ENCODE measurements at places on chromosomes 3 and 15.

GRCh38 chr3:23435318-23435717 lies 232.2 kb downstream of the UBE2E2 start:
- DNase-seq: no peak

DNA sequence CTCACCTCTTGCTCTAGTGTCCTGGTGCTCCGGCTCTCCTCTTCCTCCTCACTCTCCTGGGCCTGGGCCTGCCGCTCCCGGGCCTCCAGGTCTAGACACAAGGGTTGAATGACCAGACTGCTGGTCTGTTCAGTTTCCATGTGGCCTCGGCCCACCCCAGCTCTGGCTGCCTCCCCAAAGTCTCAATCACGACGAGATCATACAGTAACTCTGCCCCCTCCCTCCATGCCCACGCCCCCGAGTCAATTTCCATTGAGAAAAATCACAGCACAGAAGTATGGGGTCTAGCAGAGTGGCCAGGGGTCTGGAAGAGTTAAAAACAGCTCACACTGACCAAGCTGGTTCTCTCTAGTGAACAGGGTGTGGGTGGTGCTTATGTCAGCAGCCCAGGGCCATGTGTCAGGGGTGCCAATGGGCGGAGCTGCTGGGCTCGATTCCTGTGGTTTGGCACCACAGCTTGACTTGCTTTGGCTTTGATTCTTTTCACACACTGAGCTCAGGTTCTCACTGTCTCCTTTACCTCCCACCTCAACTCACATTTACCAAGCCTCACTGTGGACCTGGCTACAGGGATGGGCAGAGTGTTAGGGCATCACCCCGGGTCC lies 6.9 kb downstream of the C15orf62 start:
- no peak for DNase-seq

GRCh38 chr3:98360681-98361080 lies 7.0 kb downstream of the OR5K4 start:
- DNase-seq: no peak

- DNase-seq: no peak
Observed at GRCh38 chr3:148954981-148955380, 36.4 kb upstream of the GYG1 start.

DNA sequence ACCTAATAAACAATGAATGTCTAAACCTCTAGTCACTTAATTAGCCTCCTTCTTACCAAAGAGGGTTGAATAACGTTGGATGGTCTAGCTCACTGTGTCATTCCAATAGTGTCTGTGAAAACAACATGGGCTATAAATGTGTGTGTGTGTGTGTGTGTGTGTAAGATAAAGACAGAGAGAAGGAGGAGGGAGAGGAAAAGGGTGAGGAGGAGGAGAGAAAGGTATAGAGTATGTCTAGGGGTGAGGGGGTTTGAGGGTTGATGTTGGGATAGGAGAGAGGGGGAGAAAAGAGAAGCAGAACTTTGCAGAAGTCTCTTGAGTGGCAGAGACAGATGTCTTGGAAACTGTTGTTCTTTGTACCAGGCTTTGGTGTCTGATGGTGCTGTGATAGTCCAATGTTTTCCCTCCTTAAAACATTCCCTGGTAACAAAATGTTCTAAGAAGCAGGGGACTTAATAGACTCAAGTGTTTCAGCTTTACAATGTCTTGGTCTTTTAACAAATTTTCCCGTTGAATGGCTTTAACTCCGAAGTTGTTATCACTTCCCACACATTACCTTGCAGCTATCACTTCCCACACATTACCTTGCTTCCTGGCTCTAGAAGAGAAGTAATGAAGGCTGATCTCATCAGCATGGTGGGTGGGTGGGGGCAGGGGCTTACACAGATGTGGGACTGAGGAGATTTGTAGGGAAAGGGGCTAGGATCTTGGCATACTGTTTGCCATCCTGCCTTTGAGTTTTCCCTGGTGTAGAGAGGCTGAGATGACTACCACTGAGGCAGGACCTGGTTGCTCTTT lies 57.8 kb upstream of the ETV5 start:
- no peak for DNase-seq

- DNase-seq: no peak
Observed at GRCh38 chr3:182142928-182143327, 431.2 kb downstream of the SOX2 start.

DNA sequence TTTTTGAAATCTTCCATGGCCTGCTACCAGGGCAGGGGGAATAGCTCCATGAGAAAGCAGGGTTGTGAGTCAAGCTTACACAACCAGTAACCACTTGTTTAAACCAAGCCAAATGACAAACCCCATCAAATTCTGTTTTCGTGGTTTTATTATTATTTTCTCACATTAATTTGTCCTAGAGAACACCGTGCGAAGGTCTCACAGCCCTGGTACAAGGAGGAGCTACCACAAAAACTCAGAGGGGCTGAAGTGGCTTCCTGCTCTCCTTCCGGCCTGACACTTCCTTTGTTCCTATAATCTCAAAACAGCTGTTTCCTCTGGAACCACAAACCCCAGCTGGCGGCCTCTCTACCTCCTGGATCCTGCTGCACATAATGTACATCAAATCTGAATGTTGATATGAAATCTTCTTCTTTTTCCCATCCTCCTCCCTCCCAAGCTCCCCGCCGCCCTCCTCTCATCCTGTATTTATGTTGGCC lies 375.9 kb downstream of the MCTP2 start:
- no peak for DNase-seq

DNA sequence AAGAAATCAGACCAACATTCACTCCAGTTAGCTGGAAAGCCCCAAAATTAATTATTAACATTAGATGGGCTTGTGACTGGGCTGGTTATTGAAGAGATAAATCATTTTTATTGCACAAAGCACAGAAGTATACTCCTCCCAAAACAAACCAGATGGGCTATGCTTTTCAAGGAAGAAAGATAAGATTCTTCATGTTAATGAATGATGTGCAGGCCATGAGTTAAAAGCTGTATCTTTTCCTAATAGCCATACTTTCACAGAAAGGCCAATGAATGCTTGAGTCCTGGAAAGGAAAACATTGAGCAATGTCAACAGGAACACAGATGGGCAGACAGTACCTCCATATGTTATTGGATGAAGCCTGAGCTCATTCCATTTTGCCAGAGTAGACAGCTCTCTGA lies 55.4 kb downstream of the OCA2 start:
- DNase-seq: no peak

- DNase-seq: peak; percentile 4
Observed at GRCh38 chr3:126731044-126731443, 27.0 kb downstream of the CHCHD6 start.

- DNase-seq: no peak
Observed at GRCh38 chr3:6301626-6302025, 559.3 kb upstream of the GRM7 start.

DNA sequence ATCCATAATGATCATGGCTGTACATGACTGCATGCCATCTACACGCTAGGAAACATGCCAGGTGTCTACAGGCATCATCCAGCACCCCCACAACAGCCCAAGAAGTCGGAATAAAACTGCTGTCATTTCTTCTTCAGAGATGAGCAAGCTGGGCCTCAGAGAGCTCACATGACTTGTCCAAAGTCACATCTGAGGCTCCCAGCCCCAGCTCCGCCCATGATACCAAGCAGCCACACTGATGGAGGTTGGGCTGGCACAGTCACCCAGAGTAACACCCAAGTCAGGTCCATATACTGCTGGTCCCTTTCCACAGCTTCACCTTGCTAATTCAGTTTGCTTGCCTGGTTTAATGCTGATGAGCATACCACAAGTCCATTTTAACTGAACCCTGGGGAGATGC lies 116.6 kb downstream of the SEC22A start:
- DNase-seq: no peak

- DNase-seq: no peak
Observed at GRCh38 chr3:148202386-148202785, 495.3 kb upstream of the AGTR1 start.

DNA sequence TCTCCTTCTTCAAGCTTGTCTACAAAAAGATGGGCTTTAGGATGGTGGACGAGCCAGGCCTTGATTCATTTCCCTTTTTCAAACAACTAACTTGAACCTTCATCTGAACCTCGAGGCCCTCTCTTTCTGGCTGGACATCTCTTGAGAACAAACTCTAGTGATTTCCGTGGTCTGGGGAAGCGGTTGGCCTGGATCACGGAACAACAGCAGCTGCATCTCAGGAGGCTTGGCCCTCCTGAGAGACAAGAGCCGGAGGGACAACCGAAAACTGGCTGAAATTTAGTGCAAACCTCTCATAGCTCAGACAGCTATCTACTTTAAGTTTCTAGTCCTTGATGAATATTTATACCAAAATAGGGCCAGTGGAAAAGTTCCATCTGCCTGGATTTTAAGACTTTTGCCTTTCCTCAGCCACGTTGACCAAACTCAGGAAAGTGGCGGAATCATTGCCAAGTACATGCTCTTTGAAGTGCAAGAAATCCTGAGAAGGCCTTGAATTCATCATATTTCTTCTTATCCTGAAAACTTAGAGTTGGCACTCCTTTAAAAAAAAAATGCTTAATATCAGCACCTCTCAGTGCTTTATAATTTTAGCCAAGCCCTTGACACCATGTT lies 14.5 kb downstream of the LMCD1 start:
- DNase-seq: no peak

- DNase-seq: no peak
Observed at GRCh38 chr3:59069838-59070237, 20.0 kb upstream of the CFAP20DC start.

DNA sequence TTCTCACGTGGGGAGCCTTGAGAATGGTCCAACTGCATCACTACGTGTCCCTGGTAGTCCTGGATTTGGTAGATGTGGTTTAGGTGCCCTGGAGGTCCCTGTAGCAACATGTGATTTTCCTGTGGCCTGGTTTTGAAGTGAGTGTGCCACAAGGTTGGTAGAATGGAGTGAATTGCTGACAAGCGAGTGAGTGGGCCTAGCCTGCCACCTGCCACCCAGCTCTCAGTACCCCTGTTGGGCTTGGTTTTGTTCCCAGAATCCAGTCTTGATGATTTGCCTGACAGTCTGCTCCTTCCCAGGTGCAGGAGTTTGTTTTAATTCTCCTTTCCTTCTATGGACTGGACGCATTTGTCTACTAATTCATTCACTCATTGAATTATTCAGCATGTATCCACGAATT lies 19.4 kb downstream of the RPLP1 start:
- no peak for DNase-seq

DNA sequence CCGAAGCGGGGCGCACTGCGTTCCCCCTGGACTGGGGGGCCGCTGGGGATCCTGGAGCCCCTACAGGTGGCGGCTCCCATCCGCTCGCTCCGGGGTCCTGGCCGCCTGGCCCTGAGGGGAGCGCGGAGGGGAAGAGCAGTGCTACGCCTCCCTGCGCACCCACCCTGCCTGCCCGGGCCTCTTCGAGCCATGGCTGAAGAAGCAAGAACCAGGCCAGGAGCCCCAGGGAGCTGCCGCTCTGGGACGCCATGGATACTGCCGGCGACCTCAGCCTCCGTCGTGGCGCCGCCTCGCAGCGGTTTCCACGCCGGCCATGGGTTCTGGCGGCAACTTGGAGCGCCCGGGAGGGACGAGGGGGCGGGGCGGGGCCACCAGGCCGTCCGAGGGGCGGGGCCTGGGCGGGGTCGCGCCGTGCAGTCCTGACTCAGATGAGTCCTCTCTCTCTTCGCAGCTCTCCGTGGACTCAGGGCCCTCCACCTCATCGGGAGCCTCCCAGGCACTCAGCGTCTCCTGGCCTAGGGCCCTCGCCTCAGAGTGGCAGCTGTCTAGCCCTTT lies 50.9 kb downstream of the MYL3 start:
- peak; percentile 50 for DNase-seq

DNA sequence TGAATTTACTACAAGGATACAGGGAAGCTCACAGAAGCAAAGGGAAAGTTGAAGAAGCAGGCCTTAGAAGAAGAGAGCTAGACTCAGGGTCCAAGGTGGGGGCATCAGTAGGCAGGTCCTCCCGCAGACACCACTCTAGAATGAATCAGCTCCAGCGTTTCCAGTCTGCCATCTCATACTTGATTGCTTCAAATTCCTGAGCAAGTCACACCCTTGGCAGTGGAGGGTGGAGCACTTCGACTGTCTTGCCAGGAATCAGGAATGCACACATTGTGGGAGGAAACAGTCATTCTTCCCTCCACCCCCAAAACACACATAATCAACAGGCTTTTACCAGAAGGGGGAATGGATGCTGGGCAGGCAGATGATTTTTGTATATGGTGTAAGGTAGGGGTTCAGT lies 78.5 kb downstream of the CHCHD6 start:
- no peak for DNase-seq

DNA sequence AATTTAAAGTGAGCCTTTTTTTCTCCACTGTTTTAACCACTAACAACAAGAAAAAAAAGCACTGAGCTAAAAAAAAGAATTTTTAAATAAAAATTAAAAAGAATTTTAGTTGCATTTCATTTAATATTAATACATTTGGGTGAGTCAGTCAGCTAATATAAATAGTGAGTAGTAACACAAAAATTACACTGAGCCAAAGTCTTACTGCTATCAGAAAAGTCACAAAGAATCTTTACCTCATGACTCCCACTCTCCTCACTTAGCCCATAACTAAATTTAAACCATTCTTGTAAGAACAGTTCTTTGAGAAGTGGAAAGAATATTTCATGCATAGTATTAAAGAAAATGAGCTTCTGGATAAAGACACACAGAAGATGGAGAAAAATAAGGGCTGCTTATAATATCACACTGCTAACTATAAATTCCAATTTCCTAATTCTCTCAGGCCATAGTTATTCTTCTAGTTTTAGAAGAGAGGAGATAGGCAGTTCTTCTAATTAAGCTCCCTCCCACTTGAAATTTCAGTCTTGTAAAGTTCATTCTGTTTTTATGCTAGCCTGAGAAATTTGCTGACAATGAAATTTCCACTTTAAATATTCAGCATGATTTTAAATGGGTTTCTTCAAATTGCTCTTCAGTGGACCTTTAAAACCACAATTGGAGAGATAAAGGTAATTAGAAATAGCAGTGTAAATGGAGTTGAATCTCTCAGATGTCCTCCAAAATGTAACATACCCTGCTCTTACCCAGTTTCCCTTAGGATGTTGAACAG lies 17.6 kb downstream of the SHQ1 start:
- DNase-seq: no peak

DNA sequence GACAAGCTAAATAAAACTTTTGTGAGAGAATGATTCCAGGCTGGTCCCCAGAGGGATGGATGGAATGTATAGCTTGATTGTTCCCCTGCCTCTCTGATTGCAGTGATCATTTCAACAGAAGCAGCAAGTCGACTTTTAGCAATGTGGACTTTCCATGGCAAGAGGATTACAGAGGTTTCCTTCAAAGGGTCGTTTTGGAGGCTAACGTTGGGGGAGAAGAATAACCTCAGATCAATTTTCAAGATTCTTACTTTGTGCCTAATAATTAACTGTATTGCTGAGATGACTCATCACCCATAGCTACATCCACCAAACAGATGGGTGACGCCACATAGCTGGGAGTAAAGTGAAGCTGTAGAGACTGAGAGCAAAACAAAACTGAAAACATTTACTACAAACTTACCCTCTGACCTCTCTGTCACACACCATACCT lies 79.9 kb downstream of the GTPBP8 start:
- no peak for DNase-seq
